ENCODE measurements at places on chromosomes 2 and 18. TPM values are rescaled to one million over a fixed set of nuclear protein-coding genes. Genes with fewer than 3 reads are reported as not detected.
A peak's percentile ranks its signal among the peaks of the same experiment; 100 is the strongest.

- H3K4me1 ChIP-seq: peaks cover 3% of the 10 kb centered on the region
- DNase-seq: no peak
- H3K27ac ChIP-seq: no peak overlapping the region
- H3K4me3 ChIP-seq: no peak overlapping the region
- peaks cover 6% of the 10 kb centered on the region for H3K36me3 ChIP-seq
- H3K27me3 ChIP-seq: no peaks in the 10 kb centered on the region
Measured at GRCh38 chr18:22667616-22668422, 250.1 kb upstream of the CTAGE1 start.

GRCh38 chr2:60547841-60548240, 5.6 kb downstream of the BCL11A start:
- H3K4me3 ChIP-seq: no peak overlapping the region
- H3K4me1 ChIP-seq: peaks cover 31% of the 10 kb centered on the region
- DNase-seq: no peak

- no peaks in the 10 kb centered on the region for H3K4me1 ChIP-seq
- DNase-seq: no peak
- H3K27me3 ChIP-seq: peaks cover 8% of the 10 kb centered on the region
Measured at GRCh38 chr2:151177756-151178155, 83.9 kb downstream of the RBM43 start.

DNA sequence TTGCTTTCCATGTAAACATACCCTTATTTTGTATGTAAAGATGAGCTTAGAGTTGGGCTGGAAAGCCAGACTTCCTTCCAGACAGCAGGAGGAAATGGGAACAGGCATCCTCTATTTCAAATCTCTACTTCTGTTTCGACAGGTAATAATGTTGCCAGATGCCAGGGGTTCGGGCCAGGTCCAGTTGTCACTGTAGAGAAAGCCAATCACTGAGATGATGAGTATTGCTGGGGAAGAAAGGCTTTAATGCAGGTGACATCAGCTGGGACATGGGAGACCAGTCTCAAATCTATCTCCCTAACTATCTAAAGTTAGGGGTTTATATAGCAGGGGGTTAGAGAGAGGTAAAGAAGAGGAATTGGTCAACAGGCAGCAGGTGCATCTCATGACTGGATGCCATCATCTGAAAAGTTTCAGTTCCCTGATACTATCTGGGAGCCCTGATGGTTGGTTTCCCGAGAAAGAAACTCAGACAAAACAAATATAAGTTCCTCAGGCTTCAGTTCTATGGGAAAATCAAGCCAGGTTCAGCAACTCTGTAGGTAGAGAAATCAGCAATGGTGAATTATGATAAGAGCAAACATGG, 9.3 kb upstream of the MTCL1 start:
- H3K36me3 ChIP-seq: no peaks in the 10 kb centered on the region
- no peak overlapping the region for H3K27ac ChIP-seq
- peaks cover 6% of the 10 kb centered on the region for H3K27me3 ChIP-seq
- DNase-seq: no peak
- no peak overlapping the region for H3K4me3 ChIP-seq
- no peaks in the 10 kb centered on the region for H3K4me1 ChIP-seq

DNA sequence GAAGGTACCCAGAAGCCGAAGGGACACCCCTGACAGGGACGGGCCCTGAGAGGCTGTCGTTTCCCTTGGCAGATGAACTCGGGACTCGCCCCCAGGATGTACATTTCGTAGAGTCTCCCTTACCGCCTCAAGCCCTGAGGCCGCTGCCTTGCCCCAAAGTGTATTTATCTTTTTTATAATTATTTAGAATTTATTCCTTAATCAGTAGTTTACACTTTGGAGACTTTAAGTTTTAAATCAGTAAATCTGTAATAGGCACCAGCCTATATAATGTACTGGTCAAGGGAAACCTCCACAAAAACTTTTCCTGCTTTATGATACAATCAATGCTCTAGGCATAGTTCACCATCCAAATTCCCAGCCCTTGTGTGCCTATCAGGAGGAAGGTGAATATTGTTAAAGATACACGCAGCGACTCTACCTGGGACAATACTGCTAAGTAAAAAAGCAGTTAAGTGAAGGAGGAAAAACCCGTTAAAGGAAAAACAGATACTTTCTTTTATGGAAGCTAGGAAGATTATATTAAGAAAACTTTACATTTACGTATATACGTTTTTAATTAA, 848 bp downstream of the VRK2 start:
- peak overlapping the region; percentile 85 for H3K4me3 ChIP-seq
- H3K27me3 ChIP-seq: no peaks in the 10 kb centered on the region

GRCh38 chr2:223652902-223653301, 50.7 kb upstream of the SCG2 start:
- DNase-seq: no peak
- no peak overlapping the region for H3K27ac ChIP-seq
- H3K4me1 ChIP-seq: no peaks in the 10 kb centered on the region
- no peaks in the 10 kb centered on the region for H3K36me3 ChIP-seq
- H3K4me3 ChIP-seq: no peak overlapping the region

DNA sequence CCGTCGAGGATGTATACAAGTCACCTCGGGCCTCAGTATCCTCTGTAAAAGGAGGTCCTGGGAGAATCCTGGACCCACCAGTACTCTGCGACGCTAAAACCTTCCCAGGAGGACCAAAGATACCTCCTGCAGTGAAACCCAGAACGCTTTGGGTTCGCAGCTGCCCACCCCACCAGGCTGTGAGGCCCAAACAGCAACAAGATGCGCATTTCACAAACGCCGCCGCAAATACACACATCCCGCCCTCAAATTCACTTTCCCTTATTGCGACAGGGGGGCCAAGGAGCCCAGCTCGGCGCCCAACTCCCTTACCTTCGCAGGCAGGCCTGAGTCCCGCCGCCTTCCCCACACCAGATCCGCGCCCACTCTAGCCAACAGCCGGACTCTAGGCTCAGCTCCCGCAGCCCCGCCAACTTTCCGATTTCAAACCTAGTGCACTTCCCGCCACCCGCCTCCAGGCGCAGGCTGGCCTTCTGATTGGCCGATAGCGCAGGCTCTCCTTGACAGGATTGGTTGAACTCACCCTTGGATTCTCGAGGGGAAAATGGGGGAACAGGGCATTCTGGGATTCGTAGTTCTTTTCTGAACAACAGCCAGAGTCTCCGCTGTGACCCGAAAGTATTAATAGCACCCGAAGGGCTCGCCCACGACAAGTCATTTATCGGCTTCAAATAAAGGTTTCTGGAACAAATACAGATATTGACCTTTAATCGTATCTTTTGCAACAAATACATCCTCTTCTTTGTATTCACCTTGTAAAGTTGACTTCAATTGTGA, at the start of gene SPC25:
Gene SPC25 (minus strand): TSS at position 425 of the 777 bp plus-strand sequence. CDS start 911 bp downstream, outside the sequence.
- H3K4me3 ChIP-seq: peak within 1 kb of the TSS; percentile 86
- H3K4me1 ChIP-seq: peaks cover 5% of the 10 kb centered on the region
- peaks cover 17% of the 10 kb centered on the region for H3K27me3 ChIP-seq
- peak within 1 kb of the TSS; percentile 85 for H3K27ac ChIP-seq

- peaks cover 8% of the 10 kb centered on the region for H3K27me3 ChIP-seq
- no peaks in the 10 kb centered on the region for H3K36me3 ChIP-seq
- peaks cover 20% of the 10 kb centered on the region for H3K4me1 ChIP-seq
- DNase-seq: no peak
Measured at GRCh38 chr2:47269316-47270232, 114.5 kb upstream of the STPG4 start.

Gene PROKR1
- total RNA-seq: 0.12 TPM

Gene ELOA2
- not detected for total RNA-seq

Gene PPP1R1C
- 5.6 TPM for total RNA-seq

Measured in progenitor cell of endocrine pancreas (in vitro differentiated cells).